ENCODE measurements at places on chromosomes 12 and 14.

- DNase-seq = no peak
These were observed 12.1 kb upstream of the IFI27 start for GRCh38 chr14:94098326-94098992.

DNA sequence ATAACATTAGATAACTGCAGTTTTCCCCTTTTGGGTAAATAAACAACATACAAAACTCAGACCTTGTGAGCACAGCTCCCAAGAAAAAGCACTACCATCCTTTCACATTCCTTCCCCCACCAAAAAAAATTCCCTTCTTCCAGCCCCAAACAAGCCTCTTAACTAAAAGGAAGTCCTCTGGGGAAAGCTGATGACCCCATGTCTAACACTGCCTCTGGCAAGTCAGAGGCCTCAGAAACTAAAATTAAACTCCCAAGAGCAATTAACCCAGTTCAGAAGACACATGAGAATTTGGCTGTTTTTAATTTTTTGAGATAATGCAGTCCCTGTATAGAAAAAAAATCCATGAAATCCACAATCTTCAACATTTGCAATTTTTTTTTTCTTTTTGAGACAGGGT is 127.7 kb downstream of the SPTSSA start:
- no peak for DNase-seq

GRCh38 chr14:55580470-55581341 is 699 bp downstream of the KTN1 start:
- no peak for DNase-seq

GRCh38 chr14:24231263-24232120 is 675 bp downstream of the NEDD8 start:
- DNase-seq = no peak

GRCh38 chr12:54232790-54233189 is 44.0 kb upstream of the SMUG1 start:
- no peak for DNase-seq

DNA sequence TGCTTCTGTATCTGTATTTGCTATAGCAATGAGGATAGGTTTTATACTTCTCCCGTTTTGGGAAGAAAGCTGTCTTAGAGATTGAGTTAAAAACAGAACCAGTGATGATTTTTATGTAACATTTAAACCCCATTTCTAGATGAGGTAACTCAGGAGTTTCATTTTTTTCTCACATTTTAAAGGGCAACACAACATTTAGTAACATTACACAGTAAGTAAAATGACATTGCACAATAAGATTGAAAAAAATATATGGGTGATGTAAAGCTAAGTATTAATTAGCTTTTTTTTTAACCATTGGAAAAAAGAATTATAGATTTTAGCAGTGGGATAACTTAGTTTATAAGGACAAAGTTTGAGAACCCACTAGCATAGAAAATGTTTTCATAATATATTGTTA is 25.2 kb upstream of the SCFD1 start:
- DNase-seq = no peak

DNA sequence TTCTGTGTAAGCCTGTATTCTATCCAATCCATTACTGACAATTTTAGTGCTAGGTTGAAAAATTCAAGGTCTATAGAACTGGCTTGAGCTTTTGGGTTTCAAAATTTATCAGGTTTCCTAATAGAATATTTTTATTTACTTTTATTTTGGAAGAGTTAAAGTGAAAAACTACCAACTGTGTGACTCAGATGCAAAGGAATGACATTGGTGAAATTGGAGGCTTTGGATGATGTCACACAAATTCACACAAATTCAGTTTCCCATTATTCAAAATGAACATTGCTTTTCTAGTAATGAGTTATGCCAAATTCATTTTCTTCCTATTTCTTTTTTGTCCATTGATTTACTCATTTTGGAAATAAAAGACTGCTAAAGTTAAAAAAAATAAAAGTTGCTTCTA is 186.9 kb downstream of the ALX1 start:
- no peak for DNase-seq

DNA sequence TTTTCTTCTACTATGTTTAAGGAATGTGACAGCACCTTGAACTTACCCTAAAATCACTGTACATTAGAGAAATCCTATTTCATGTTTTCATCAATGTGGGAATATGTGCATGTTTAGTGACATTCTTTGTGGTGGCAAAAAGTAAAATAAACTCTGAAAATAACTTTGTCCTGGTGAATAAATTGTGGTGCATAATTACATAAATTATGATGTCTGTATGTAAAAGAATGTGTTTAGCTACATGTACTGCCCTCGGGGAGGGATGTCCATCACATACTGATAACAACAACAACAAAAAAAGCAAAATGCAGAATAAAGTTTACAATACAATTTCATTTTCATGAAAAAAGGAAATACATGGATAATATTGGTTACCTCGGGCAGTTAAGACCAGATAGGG is 157.3 kb downstream of the METTL25 start:
- no peak for DNase-seq

DNA sequence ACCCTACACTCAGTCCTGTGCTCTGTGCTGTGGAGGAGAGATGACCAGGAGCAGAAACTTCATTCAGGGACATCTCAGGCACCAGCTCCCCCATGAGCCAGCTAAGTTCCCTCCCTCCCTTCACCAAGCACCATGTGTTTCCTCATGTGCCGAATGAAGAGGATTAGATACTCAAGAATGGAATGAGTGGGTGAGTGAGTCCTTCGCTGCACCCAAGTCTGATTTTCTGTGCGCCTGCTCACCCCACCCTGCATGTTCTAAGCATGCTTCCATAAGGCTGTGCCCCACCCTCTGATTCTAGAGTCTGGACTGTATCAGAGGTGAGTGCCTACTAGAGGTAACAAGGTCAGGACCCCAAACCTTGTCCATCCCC is 12.1 kb downstream of the SERPINA5 start:
- no peak for DNase-seq

- peak; percentile 80 for DNase-seq
These were observed 25.0 kb upstream of the HSPB8 start for GRCh38 chr12:119153477-119154434.

- DNase-seq = no peak
These were observed 21.3 kb downstream of the MOK start for GRCh38 chr14:102283631-102284129.

DNA sequence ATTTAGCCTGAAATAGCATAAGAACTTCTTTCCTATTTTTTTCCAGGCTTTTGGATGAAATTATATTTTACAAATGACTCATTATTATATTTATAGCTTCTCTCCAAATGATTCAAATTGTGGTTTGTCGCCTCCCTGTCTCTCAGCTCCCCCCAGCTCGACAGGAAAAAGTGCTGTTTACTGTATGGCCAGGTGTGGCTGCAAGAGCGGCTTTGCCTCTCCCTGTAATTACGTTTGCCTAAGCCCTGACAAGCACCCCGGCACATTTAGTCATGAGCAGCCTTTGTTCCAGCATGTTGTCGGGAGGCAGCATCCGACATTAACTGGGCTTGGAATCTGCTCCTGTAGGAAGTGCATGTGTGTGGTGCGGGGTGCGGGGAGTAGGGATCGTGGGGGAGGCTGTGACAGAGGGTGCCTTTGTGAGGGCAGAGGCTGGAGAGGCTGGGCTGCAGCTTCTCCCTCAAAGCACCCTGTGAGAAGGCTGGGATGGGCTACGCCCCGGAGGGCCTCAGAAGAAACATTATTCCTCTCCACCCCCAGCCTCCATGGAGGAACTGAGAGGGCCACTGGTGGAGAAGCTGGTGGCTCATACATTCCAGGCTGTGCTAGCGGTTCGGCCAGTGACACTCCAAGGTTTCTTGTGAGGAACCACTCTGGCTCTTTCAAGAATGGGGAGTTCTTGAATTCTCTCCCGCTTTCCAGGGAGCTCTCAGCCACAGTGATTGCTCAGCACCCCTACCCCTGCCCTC is 42.1 kb upstream of the CTDSP2 start:
- DNase-seq = no peak

DNA sequence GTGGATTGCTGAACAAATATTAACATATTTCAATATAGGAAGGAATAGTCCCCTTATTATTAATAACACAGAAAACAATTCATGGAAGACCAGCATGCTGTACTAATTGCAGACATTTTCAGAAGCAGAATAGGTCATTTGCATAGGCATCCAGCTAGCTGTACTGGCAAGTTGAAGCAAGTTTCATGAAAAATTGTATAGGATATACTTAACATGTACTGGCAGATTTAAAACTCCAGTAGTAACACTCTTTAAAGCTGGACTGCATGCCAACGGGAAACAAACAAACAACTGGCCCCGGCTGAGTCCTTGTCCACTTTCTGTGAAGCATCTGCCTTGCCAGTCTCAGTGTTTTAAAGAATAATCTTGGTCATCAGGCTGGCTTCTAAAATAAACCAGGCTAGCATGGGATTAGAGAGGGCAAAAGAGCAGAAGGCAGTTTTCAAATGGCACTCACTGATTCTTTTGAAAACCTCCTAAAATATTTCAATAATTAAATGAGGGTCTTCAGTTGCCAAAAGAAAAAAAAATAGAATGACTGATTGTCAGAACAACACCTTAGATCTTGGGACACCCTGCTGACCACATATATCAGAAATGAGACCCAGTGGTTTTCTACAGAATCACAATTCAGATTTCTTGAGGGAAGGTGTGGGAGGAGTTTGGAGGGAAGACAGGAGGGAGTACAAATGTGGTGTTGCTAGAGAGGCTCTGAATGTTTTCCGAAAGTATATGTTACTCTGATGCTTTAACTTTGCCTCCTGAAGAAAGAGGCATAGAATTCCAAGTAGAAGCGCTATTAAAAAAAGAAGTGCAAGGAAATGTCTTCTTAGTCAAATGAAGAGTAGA is 122.5 kb upstream of the KRAS start:
- no peak for DNase-seq

- DNase-seq = no peak
These were observed 122.9 kb downstream of the OTOGL start for GRCh38 chr12:80222261-80222660.

- no peak for DNase-seq
These were observed 11.1 kb downstream of the BAG5 start for GRCh38 chr14:103551338-103551762.

- no peak for DNase-seq
These were observed 25.6 kb downstream of the PSMA6 start for GRCh38 chr14:35317820-35318219.

GRCh38 chr14:72060460-72060859 is 128.2 kb downstream of the RGS6 start:
- DNase-seq = no peak

GRCh38 chr12:668090-668481 is 4.8 kb upstream of the NINJ2 start:
- no peak for DNase-seq

DNA sequence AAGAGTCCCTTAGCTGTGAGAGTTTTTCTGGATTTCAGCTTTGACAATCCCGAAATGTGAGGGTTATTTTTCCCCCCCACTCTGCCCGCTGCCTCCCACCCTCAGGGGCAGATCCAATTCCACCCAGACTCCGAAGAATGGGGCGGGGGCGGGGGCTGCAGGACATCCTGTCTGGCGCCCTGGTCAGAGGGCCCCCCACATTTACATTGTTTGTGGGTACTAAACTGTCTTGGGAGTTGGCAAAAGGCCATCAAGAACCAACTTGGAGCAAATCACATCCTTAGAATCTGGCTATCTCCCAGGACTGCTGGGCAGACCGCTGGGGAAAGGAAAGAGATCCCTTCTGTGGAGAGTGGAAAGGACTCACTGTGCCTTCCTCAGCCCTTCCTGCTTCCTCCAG is 2.4 kb downstream of the EMP1 start:
- DNase-seq = no peak

- no peak for DNase-seq
These were observed 230.4 kb downstream of the SSPN start for GRCh38 chr12:26425587-26426260.

DNA sequence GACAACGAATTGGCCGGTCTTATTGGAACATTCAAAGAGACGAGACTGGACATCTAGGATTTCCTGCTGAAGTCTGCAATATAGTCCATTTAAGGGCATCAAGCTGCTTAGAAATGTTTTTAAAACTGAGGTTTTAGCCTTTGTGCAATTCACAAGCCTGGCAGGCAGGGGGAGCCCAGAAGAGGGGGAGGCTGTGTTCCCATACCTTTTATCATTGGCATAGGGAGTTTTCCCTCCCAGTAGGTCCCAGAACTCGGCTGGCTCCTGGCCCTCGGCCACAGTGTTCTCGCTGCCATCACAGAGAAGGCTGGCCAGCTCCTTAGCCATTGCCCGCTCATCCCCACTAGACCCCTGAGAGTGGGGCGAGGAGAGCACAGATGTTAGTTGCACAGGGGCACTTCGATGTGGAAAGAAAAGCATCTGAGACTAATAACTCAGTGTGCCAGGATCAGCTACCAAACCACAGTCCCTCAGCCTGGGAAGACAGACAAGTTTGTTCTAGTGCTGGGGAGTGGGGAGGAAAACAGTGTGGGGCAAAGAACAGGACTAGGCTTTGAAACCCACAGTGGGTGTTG is 15.1 kb downstream of the AVIL start:
- peak; percentile 13 for DNase-seq
